Epithelial cell of proximal tubule (primary cell): ENCODE measurements at places on chromosomes 12 and 14. TPM values are rescaled to one million over a fixed set of nuclear protein-coding genes. Genes with fewer than 3 reads are reported as not detected.

CABP1 gene
- 0.14 and 1.1 TPM in 2 replicates for total RNA-seq

- peak; percentile 32 for DNase-seq
Observed at GRCh38 chr12:92439420-92439805, 263.4 kb upstream of the PLEKHG7 start.

TAS2R50 gene
- total RNA-seq, result not detected in 2 replicates

GLS2 gene
- total RNA-seq, result 0.29 and 2.9 TPM in 2 replicates

DNA sequence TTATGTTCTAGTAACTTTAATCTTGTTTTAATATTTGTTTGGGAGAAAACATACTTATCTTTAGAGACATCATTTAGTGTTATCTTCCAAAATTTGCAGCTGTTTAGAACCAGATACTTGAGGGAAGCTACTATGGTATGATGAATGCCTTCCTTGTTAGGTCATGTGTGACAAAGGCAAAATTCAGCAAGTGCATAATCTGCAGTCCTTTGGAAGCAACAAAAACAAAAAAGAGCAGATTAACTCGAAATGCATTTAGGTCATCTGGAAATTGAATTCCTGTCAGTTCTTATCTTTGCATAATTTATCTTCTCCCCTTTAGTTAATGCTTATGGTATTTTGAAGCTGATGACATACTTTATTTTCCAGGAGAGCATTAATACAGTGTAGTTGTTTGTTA, 3.5 kb downstream of the FBXO34 start:
- DNase-seq, result no peak

- no peak for DNase-seq
Observed at GRCh38 chr12:57222286-57223190, 5.9 kb downstream of the NXPH4 start.

PCNX1 gene
- 15.0 and 18.0 TPM in 2 replicates for total RNA-seq

TMEM121 gene
- 3.5 and 5.6 TPM in 2 replicates for total RNA-seq
